Stimulated activated CD4-positive, alpha-beta T cell treated with anti-CD3 and anti-CD28 coated beads, TNF-alpha, amount 100 ng/mL, for 1 hour (primary cell): ENCODE measurements at places on chromosomes 2 and 18.

DNA sequence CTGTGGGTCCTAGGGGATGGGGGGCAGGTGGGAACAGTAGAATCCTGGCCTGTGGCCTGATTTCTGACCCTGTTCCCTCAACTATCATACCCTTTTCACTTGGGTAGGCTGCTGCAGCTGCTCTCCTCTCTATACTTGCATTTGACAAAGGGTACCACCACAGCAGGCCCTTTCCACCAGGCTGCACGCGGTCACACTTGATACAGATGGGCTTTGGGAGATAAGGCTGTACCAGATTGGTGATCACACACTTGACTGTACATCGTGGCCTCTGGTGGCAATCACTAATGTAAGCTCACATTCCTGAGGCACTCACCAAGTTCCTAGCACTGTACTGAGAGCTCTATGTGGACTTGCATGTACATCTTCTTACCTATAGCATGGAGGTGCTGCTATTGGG is 1.6 kb upstream of the RALB start:
- DNase-seq, result no peak

DNA sequence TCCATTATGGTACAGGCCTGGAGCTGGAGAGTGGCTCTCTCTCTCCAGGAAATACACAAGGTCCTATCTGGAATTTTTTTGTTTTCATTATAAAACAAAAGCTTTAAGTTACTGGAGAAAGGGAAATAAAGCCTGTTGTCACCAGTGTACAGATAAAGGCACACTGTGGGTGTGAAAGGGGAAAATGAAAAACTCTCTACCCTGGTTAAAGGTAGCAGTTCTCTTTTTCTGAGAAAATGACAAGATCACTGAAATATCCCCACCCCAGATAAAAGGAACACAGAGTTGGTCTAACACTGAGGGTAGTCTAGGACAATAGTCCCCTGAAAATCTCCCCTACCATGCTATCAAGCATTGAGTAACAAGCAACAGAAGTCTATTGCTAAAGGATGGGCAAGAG is 438.7 kb downstream of the MBD2 start:
- DNase-seq, result no peak

GRCh38 chr18:22034276-22034675 is 135.1 kb upstream of the GATA6 start:
- no peak for DNase-seq

DNA sequence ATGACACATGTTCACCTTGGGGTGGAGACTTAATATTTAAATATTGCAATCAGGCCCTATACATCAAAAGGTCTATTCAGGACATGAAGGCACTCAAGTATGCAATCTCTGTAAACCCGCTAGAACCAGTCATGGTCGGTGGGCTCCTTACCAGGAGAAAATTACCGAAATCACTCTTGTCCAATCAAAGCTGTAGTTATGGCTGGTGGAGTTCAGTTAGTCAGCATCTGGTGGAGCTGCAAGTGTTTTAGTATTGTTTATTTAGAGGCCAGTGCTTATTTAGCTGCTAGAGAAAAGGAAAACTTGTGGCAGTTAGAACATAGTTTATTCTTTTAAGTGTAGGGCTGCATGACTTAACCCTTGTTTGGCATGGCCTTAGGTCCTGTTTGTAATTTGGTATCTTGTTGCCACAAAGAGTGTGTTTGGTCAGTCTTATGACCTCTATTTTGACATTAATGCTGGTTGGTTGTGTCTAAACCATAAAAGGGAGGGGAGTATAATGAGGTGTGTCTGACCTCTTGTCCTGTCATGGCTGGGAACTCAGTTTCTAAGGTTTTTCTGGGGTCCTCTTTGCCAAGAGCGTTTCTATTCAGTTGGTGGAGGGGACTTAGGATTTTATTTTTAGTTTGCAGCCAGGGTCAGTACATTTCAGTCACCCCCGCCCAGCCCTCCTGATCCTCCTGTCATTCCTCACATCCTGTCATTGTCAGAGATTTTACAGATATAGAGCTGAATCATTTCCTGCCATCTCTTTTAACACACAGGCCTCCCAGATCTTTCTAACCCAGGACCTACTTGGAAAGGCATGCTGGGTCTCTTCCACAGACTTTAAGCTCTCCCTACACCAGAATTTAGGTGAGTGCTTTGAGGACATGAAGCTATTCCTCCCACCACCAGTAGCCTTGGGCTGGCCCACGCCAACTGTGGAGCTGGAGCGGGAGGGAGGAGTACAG is 108.1 kb downstream of the XRCC5 start:
- DNase-seq, result no peak

DNA sequence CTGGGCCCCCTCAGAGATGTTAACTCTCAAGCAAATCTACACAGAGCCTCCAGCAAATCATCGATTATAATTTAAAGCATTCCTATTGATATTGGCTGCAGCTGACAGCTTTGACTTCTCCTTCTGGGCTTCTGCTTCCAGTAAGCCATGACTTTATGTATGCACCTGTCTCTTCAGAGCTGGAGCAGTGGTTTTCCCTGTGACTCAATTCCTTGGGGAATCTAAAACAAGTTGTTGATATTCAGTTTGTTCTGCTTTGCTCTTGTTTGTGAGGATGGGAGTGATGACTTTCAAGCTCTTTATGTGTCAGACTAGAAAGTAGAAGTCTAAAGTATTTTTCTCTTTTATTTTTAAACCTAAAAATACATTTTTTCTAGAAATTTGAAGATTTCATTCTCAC is 45.1 kb upstream of the TNP1 start:
- DNase-seq, result no peak

DNA sequence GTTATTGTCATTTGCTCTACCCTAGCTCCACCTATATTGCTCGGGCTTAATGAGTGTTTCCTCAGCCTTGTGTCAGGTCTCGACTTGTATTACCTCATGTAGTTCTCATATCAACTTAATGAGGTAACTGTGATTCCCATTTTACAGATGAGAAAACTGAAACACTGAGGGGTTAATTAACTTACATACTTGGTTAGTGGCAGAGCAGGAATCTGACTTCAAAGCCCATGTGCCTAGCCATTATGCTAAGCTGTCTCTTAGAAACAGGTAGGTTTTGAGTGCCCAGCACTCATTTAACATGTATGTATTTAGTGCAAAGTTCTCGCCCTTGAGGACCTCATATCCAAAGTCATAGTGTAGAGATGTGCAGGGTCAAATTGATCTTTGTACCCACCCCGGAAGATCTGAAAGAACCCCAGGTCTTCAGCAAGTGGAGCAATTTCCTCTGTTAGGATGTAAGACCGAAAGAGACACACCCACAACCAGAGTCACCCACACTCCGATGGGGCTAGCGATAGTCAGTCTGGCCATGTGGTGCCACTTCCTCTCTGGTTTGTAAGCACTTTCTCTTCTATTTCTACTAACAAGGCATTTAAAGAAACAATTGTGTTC is 121.0 kb upstream of the SLC39A10 start:
- DNase-seq, result peak; percentile 35

DNA sequence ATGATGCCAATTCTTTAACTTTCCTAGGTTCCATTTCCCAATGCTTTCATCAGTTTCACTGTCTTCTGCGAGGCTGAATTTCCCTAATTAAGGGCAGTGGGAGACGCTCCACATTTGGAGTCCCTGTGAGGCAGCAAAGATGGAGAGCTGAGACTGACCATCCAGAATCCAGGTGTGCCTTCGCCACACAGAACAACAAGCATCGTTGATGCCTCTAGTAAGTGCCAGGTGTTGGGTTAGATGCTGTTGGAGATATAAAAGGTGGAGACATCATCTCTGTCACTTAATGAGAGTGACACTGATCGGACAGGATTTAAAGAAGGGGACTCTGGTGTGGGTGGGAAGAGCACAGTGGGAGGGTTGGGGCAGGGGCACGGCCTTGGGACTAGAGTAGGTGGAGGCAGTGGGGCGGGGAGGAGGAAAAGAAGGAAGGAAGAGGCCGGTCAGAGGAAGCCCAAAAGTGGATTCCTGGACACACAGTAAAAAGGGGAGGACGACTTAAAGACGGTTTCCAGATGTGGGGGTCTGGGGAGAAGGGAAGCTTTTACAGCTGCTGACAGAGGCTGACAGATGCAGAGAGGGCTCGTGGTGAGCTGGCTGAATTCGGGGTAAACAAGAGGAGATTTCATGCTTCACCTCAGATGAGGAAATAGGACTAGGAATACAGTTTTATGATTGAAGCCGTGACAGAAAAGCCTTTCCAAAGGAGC is 113.0 kb downstream of the BCL2 start:
- no peak for DNase-seq

- DNase-seq, result no peak
Observed at GRCh38 chr2:175709248-175709647, 292.8 kb downstream of the LNPK start.

DNA sequence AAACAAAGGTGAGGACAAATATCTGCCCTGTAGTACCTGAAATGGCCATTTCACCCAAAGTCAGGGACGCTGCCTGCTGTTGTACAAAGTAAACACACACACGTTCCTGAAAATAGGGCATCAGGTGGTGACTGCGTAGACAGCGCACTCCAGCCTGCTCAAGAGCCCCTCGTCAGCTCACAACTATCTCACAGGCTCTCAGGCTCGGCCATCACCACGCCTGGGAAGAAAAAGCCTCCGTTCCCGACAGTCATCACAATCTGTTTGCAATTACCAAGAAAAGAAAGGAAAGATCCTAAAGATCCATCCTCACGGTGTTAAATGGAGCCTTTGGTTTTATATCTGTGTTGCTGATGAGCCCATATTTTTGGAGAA is 230.2 kb downstream of the ZNF516 start:
- no peak for DNase-seq

- DNase-seq, result no peak
Observed at GRCh38 chr2:210961249-210961648, 404.9 kb downstream of the CPS1 start.

DNA sequence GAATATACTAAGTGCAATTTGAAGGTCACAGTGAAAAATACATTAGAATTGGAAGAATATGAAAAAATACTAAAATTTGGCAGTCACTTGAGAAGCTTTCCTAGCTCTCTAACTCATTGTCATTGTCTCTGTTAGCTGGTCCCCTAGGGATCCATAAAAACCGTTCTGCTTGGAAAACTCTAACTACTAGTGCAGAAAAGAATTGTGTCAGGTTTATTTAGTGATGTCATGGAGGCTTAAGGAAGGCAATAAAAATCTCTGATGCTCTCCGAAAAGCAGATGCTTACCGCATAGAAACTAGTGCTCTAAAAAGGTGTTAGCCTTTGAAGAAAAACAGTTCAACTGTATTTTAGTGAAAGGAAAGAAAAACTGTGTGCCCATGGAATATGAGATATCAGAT is 150.1 kb upstream of the DLGAP1 start:
- DNase-seq, result no peak

DNA sequence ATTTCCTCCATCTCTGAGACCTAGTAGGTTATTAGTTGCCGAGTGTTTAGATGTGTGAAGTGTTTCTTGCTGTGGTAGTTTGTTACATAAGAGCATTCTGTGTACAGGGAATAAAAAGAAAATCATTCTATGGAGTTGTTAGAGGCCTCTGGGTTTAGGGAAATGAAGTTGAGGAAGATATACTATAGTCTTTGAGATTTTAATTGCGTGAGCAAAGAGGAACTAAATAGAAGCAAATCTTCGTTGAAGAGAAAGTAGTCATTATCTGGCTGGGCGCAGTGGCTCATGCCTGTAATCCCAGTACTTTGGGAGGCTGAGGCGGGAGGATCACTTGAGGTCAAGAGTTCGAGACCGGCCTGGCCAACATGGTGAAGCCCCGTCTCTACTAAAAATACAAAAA is 19.0 kb downstream of the USP39 start:
- no peak for DNase-seq

GRCh38 chr18:79797518-79798345 is at the start of gene KCNG2:
Gene KCNG2, plus strand, starts transcription at chr18:79797938. Its CDS starts 65,730 bp downstream, at chr18:79863668.
- DNase-seq, result no peak

GRCh38 chr18:48800876-48801727 is 149.7 kb downstream of the SMAD7 start:
- DNase-seq, result no peak

- no peak for DNase-seq
Observed at GRCh38 chr2:148528356-148529064, 116.0 kb upstream of the EPC2 start.

- no peak for DNase-seq
Observed at GRCh38 chr2:239197146-239197545, 203.7 kb downstream of the HDAC4 start.

- DNase-seq, result no peak
Observed at GRCh38 chr18:2879889-2880288, 33.1 kb downstream of the EMILIN2 start.

DNA sequence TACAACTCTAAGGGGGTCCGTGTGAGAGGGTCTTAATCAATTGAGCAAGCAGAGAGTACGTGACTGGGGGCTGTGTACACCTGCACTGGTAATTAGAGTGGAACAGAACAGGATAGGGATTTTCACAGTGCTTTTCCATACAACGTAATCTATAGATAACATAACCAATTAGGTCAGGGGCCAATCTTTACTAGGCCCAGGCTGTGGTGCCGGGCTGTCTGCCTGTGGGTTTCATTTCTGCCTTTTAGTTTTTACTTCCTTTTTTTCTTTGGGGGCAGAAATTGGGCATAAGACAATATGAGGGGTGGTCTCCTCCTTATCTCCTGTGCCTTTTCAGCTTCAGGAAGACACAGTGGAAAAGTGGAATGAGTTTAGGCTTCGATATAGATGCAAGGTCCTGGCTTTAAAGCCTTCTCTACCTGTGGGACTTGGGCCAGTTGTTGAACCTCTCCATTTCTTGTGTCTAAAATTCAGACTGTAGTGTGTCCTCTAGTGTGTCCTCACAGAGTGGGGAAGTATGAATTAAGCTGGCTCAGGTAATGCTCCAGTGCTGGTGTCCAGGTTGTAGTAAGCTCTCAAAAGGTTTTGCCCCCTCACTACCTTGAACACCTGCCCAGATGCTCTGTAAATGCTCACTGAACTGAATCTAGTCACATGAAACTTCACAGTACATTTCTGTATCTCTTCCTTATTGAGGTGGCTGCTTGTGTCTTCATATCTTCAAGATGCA is 422.8 kb downstream of the SETBP1 start:
- DNase-seq, result no peak

DNA sequence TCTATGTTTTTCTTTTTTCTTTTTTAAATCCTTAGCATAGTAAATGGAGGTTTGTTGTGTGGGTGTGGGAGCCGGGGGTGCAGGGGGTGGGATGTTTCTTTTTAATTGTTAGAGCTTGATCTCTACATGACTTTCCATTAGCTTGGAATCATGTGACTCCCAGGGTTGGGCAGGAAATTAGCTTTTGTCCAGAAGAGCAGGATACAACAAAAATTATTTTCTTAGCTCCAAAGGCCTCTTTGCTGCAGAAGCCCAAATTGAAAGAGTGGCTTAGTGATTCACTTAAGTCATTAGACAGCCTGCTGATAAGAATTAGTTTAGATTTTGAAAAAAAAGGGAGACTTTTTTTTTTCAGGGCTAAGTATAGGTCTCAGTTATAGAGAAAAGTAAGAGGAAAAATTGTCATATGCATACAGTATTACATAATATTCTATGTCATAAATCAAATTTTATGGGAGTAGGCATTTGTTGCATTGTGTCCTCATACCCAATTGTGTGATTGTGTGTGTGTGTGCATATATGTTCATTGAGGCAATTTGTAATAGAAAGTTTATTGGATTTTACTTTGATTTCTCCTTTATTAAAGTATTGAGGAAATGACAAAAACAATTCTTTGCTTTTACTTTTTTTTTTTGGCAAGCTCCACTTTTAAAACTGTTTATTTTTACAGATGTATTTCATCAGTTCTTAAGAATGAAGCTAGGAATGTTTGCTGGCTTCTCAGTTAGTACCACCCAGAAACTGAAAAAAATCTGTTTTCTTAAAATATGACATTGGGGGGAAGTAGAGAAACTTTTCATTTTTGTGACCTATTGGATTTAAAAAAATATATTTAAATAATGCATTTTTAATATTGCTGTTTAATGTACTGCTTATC is 47.4 kb downstream of the TSPYL6 start:
- no peak for DNase-seq

GRCh38 chr2:239249776-239250175 is 151.0 kb downstream of the HDAC4 start:
- no peak for DNase-seq
